ENCODE measurements at places on chromosomes 16 and 17.

DNA sequence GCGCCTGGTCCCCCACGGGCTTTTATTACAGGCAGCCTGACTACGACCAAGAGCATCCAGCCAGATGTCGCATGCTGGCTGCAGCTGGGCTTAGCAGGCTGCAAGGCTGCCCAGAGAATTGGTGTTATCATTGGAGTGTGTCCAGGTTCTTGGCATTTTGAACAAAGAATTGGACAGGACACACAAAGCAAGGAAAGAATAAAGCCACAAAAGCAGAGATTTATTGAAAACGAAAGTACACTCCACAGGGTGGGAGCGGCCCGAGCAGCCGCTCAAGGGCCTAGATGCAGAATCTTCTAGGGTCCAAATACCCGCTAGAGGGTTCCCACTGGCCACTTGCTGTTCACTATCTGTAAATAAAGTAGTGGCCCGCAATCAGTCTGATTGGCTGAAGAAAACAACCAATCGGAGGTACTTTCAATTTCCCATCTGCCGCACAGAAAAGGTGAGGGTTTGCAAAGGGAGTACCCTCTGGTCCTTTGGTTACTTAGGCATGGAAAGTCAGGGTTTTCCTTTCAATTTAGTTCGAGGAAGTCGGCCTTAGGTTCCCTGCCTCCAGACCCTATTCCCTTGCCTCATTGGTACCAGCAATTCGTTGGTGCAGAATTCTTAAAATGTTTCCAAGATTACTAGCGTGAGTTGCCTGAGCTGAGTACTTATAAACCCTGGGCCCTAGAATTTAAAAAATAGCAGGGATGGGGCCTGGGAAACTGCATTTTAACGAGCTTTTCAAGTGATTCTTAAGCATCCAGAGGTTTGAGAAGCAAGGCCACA lies 38.5 kb upstream of the CNEP1R1 start:
- DNase-seq, result no peak

- DNase-seq, result no peak
Observed at GRCh38 chr16:50666658-50667496, 14.2 kb downstream of the SNX20 start.

DNA sequence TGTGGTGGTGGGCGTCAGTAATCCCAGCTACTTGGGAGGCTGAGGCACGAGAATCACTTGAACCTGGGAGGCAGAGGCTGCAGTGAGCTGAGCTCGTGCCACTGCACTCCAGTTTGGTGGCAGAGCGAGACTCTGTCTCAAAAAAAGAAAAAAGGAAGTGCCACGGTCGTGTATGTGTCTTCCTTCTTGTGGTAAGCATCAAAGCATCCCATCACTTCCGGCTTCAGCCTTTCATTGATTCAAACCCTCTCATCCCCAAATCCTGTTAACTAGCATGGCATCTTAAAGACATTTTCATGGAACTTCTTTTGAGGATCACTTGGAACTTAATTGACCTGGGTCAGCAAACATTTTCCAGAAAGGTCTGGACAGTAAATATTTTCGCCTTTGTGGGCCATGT lies 126.2 kb downstream of the CPPED1 start:
- DNase-seq, result no peak

- DNase-seq, result peak; percentile 43
Observed at GRCh38 chr17:65055708-65056638, 567 bp downstream of the GNA13 start.

DNA sequence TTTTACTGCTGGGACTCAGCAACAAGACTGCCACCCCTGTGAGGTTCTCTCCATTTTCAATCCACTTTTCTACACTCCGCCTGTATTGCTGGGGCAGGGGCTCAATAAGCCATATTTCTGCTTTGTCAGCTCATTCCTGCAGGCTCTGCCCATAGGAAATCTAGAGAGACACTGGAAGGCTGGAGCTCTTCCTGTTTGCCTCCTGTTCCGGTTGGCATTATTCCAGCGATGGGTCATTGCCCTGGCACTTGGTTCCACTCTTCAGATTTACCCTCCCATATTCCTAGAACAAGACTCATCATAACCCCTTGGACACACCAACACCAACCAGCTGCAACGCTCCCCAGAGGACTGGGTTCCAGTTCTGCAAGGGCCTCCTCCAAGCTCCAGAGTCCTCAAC lies 210.4 kb downstream of the CA10 start:
- no peak for DNase-seq

- DNase-seq, result peak; percentile 80
Observed at GRCh38 chr17:4199818-4200402, 56.9 kb downstream of the CYB5D2 start.

GRCh38 chr16:54657709-54658102 lies 273.0 kb upstream of the IRX5 start:
- no peak for DNase-seq

DNA sequence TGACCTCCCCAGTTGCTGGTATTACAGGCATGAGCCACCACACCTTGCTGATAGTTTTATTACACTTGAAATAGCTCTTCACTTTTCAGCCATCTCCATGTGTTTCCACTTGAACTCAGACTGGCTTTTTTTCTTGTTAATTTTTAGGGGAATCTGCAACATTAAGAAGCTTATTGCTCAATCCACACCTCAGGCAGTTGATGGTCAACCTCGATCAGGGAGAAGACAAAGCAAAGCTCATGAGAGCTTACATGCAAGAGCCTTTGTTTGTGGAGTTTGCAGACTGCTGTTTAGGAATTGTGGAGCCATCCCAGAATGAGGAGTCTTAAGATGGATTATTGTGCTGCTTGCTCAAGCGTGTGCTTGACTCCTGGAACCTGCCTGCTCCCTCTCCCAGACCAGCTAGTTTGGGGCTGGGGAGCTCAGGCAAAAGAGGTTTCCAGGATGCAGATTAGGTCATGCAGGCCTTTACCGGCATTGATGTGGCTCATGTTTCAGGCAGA lies 8.6 kb downstream of the ZNHIT3 start:
- DNase-seq, result peak; percentile 39

DNA sequence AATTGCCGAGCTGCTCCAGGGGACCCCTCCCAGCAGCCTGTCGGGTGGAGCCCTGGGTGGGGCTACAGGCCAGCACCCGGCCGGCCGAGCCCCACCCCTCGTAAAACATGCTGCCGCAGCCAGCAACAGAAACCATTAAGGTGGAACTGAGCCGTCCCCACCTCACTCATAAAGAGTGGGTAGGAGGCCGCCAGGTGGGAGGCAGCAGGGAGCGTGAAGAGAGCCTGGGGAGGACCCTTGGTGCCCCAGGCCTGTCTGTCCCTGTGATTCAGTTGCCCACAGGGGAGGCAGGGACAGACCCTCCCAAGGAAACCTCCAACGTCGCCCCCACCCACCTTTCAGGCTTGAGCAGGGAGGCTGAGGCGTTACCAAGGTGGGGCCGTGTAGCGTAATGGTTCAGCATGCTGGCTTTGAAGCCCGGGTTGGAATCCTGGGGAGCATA lies 8.4 kb downstream of the FOXN1 start:
- DNase-seq, result no peak

GRCh38 chr16:54719624-54720023 lies 211.0 kb upstream of the IRX5 start:
- no peak for DNase-seq

DNA sequence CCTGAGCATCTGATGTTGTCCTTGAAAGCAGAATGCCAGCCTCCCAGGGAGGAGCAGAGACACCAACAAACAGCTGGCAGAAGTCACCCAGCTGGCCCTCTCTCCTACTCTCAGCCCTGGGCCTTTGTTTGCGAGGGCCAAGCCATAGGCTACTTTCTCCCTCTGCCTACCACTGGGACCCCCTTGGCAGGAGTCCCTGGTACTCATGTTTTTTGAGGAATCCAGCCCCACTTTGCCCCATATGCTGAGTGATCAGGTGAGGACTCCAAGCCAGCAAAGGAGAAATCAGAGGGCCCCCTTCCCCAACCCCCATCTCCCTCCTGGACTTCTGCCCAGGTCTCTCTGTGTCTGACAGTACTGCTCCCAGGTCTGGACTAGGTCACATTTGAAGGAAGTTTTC lies 121.9 kb downstream of the USP31 start:
- no peak for DNase-seq

DNA sequence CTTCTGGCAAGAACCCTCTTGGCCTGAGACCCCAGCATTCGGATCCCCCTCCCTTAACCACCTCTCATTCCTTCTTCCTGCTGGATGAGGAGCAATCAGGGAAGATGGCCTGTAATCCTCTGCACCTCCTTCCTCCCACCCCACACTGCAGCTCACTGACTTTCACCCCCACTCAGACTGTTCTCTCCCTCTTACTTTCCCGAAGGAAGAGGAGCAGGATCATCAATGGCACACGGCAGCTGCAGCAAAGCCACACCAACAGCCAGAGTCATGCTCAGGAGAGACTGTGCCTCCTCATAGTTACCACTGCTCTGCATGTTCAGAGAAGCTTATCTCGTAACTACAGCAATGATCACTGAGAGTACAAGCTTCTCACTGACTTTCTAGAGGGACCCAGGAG lies 10.1 kb upstream of the TMEM101 start:
- no peak for DNase-seq

DNA sequence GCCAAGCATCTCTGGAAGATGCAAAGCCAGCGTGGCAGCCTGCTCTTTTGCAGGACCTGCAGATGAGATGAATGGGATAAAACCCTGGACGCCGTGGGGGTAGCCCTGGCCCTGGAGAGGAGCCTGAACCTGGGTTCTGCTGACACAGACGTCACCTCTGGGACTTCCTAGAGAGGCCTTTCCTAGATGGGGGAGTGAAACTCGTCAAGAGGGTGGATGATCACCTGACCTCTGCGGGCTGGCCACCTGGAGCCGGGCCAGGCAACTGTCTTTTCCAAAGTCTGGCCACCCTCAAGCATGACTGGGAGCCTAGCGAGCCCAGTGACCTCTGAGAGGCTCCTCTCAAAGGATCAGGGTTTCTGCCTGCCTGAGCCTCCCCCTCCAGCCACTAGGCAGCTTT lies 529.0 kb downstream of the KCNJ18 start:
- DNase-seq, result no peak

DNA sequence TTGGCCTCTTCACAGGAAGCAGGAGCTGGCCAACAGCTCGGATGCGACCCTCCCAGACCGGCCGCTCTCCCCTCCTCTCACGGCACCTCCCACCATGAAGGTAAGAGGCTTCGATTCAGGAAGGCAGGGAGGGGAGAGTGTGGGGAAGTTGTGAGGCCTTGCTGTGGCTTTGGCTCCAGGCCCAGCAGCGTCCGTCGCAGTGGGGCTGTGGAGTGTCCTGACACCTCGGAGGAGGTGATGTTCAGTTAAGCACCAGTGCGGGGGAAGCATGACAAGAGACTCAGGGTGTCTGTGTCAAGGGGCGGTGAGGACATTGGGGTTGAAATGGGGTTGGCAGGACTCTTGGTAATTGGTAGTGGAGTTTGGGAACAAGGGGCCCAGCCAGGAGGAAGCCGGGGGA lies 109.0 kb downstream of the RAP1GAP2 start:
- no peak for DNase-seq

- no peak for DNase-seq
Observed at GRCh38 chr16:11056993-11057649, 112.8 kb downstream of the CLEC16A start.
